Right forelimb (tissue), 1 donor: ENCODE measurements at places on chromosomes 7 and 10.

- DNase-seq, result peak; percentile 36
Observed at GRCh38 chr10:132809232-132810140, 23.5 kb upstream of the NKX6-2 start.

DNA sequence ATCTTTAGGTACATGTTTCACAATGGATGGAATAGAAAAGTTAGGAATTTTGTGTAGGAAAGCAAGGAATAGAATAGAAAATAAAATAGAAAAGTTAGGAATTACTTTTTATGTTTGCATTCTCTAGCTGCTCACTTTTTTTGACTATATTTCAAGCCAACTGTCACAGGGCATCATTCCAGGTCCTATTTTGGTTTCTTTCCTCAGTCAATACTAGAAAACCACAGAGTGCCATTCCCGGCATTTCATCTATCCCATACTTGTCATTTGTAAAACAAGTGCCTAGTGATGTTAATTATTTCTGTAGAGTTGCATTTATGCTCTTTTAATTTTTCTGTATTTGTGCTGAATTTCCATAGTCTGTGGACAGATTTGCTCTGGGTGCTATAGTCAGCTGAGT is 66.2 kb downstream of the SDK1 start:
- DNase-seq, result no peak

DNA sequence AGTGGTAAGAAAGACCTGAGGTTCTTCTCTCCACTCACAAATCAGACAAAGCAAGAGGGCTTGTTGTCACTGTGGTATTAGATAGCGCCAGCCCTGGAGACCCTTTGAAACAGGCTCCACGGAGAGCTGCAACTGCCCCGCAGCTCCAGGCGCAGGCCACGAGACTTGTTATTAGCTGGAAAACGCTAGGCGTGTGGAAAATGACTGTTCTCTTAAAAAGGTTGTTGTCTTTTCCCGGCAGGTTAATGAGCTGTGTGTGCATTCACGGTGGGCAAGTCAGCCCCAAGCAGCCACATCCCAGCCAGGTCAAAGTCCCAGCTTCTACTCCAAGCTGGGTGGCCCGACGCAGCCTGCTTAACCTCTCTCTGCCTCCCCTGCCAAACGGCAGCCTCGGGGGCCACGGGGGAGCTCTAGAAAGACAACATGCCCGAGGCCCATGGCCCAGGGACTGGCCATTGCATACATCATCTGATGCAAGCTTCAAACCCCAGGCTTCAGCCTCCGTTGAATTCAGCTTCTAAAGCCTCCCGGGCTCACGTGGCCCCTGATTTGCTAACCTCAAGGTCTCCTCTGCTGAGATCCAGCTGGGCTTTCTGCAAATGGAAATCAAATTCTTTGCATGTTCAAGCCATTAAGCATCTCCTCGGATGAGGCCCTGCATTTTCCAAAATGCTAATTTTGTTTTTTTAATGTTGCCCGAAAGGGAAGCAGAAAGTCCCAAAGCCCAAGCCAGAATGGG is 61.3 kb upstream of the DNAAF5 start:
- no peak for DNase-seq

GRCh38 chr7:99173787-99174186 is 29.9 kb upstream of the SMURF1 start:
- DNase-seq, result no peak

- no peak for DNase-seq
Observed at GRCh38 chr7:2734084-2734686, 46.2 kb downstream of the AMZ1 start.

DNA sequence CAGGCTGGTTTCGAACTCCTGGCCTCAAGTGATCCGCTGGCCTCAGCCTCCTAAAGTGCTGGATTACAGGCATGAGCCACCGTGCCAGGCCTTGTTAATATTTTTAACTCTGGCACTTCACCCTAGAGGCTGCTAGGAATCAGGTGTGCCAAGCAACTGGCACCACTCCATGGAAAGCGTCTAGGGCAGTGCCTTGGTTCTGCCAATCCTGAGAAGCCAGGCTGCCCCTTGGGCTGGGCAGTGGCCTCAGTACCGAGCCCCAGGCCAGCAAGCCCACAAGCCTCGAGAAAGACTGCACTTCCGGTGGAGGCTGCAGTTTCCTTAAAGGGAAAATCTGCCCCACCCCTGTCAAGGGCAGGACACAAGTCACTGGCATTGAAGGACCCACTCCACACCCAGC is 11.3 kb downstream of the ALKBH4 start:
- DNase-seq, result no peak

- DNase-seq, result no peak
Observed at GRCh38 chr10:8628351-8628750, 573.9 kb downstream of the GATA3 start.

DNA sequence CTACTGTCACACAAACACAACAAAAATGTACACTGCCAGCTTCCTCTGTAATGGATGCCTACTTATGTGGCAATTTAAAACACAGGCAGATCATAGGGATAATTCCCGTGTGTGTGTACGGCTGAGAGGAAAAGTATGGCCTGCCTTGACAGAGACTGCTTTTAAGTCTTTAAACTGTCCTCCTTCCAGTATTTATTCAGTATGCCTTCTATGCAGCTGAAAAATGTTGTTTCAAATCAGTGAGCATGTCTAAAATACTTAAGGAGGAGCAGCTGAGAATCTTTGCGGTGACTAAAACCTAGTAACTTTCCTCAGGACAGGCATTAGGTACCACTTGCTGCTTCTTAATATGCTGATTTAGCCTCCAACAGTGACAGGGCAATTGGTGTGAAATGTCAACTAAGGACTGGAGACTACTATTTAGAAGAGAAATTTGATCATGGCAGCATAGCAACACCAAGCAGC is 126.3 kb downstream of the CACNA2D1 start:
- no peak for DNase-seq
